ENCODE measurements at places on chromosomes 12 and 14. TPM values are rescaled to one million over a fixed set of nuclear protein-coding genes. Genes with fewer than 3 reads are reported as not detected.

Gene RHOJ
- 112 TPM for total RNA-seq

Gene RNF212B
- not detected for total RNA-seq

Gene VRTN
- not detected for total RNA-seq

Gene FOXN4
- not detected for total RNA-seq
